ENCODE measurements at places on chromosomes 11 and 22. TPM values are rescaled to one million over a fixed set of nuclear protein-coding genes. Genes with fewer than 3 reads are reported as not detected.
A peak's percentile ranks its signal among the peaks of the same experiment; 100 is the strongest.

CRYBB3 gene
- 0.44 TPM for polyA plus RNA-seq

ARHGAP8 gene
- 35.6 TPM for polyA plus RNA-seq

DNA sequence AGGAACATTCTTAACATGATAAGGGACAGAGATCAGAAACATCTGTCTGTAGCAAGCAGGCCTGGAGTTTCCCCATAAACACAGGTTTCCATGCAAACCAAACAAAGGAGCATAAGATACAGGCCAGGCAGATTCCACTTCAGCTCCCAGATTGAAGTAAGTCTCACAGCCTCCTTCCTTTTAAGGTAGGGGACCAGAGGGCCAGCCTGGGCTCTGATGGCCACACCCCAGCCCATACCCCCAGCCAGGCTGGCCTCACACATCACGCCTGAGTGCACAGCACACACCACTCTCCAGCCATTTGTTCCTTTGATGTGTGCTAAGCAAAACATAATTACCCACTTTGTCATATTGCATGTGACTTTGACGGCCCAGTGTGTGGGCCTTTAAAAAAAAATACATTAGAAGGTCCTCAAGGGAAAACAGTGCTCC is 518.7 kb downstream of the NTM start:
- no peak for DNase-seq

DGCR6 gene
- polyA plus RNA-seq, result 1.7 TPM

DNA sequence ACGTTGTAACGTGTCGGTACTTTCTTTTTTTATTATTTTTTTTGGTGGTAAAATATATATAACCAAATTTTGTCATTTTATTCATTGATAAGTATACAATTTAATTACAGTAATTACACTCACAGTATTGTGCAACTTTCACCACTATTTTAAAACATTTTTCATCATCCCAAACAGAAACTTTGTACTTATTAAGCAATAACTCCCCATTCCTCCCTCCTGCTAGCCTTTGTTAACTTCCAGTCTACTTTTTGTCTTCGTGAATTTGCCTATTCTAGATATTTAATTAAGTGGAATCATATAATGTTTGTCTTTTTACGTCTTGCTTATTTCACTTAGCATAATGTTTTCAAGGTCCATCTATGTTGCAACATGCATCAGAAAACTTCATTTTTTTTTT is 58.5 kb downstream of the STIM1 start:
- DNase-seq, result no peak

- DNase-seq, result no peak
These were observed 11.1 kb downstream of the GDPD5 start for GRCh38 chr11:75514596-75514995.

POTEH gene
- polyA plus RNA-seq, result not detected

ELMOD1 gene
- polyA plus RNA-seq, result 0.47 TPM

DNA sequence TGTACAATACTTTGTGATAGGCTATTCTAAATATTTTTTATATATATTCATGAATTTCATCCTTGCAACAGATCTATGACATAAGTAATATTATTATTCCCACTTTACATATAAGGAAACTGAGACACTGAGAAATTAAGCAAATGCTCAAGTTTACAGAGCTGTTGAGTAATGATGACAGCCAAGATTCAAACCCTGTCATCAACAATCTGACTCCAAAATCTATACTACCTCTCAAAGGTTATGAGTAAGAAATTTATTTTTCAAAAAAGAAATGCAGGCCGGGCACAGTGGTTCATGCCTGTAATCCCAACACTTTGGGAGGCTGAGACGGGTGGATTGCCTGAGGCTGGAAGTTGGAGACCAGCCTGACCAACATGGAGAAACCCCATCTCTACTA is 22.6 kb upstream of the SOX6 start:
- DNase-seq, result no peak

DNA sequence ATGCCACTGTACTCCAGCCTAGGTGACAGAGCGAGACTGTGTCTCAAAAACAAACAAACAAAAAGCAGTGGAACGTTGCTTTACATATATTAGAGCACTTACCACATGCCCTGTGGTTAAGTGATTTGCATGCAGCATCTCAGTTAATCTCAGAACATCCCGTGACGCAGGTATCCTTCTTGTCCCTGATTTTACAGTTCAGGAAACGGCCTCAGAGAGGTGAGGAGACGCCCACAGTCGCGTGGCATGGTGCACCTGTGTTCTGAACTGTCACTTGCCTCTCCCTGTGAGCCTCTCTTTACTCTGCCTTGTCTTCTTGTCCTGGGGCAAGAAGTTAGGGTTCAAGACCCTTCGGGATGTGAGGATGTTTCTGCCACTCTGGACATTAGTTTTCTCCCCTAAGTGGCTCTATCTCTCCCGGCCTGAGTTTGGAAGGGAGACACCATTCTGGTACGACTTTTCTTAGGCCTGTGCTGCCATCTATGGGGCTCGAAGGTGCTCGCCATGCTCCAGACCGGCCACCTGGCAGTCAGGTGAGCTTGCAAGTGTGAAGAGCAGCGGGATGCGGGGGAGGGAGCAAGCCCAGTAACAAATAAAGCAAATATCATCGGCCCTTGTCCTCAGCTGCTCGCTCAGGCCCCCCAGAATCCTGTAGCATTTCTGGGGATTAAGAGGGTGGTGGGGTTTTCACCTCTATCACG is 25.6 kb downstream of the YWHAH start:
- peak; percentile 74 for DNase-seq

SCGB1C1 gene
- not detected for polyA plus RNA-seq

GRCh38 chr11:2313051-2313951 is 11.5 kb downstream of the TSPAN32 start:
- DNase-seq, result no peak

DNA sequence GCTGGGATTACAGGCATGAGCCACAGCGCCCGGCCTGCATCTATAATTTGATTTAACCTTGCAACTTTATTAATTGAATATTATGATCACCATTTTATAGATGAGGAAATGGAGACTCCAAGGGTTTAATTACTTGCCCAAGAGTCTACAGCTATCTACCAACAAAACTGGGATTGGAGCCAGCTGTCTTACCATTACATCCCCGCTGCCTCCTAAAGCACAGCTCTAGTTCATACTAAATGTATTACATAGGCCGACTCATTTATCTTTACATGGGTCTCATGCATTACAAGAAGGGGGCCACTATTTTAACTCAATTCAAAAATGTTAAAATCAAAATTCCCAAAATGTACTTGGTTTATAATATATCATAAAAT is 14.1 kb upstream of the TMA7B start:
- no peak for DNase-seq

- no peak for DNase-seq
These were observed 49.0 kb upstream of the SERPIND1 start for GRCh38 chr22:20724676-20725454.

DNA sequence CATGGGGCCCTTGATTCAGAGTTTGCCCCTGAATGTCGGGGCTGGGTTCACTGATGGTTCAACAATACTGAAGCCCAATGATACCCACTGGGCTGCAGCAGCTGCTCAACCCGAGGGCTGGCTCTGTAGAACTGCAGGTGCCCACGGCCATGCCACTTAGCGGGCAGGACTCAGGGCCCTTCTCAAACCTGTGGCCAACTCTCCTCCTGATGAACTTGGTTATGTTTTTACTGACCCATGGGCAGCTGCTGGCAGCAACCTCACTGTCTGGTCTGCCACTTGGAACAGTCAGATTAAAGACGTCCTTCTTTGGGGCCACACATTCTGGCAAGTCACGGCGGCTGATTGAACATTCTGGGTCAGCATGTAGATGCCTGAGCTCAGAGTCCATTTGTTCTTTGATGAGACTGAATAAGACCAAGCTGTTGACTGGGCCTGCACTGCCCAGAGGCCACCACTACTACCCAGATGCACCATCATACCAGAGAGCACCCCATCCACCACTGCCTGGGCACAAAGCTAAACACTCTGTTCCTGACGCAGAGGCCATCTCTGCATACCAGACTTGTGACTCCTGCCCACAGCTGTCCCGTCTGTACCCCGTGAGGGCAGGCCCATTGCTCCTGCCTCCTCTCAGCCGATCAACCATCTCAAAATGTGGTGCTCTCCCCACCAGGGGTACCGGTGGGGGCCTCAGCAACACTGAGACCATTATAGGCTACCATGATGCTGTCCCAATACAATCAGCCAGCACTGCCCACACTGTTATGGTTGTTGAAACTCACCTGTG is 67.8 kb downstream of the SHANK2 start:
- DNase-seq, result no peak

C1QTNF4 gene
- polyA plus RNA-seq, result 3.9 TPM

GDPD5 gene
- 10.2 TPM for polyA plus RNA-seq

PARVG gene
- 1.5 TPM for polyA plus RNA-seq

GRCh38 chr22:46036558-46037408 is 59.8 kb upstream of the WNT7B start:
- no peak for DNase-seq

DNA sequence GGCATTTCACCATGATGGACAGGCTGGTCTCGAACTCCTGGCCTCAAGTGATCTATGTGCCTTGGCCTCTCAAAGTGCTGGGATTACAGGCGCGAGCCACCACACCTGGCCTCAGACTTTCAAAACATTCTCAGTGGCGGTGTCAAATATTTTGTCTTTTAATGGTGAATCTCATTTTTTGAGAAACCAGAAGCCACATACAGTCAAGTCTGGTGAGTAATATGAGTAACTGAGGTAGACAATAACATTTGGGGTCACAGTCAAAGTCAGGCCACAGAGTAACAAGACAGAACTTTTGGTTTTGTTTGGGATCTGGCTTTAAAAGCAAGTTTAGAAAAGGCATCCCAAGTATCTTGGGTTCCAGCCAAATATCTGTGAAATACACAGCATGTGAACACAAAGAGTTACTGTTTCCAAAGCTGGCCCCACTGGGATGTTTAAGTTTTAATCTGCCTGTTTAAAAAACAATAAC is 5.6 kb upstream of the TMA7B start:
- DNase-seq, result no peak

DNA sequence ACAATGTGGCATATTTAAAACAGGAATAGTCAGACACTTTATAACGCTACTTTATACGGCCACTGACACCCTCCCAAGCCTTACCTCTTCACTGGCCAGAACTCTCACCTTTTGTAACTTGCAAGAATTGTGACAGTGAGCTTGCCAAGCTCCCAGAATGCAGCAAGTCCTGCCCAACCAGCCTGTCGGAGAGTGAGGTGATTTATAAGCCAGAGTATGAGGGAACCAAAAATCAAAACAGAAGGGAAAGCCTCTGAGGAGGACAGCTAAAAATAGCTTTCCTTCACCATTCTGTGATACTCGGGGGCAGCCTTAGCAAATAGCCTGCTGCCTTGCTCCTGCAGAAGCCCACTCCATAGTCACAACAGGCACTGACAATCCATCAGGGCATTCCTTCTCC is 229.7 kb downstream of the FAM76B start:
- no peak for DNase-seq
